ENCODE measurements at places on chromosomes 4 and X.

- no peaks in the 10 kb centered on the region for H3K27me3 ChIP-seq
- no peak overlapping the region for H3K4me3 ChIP-seq
Measured at GRCh38 chr4:71635139-71635748, 148.6 kb downstream of the GC start.

DNA sequence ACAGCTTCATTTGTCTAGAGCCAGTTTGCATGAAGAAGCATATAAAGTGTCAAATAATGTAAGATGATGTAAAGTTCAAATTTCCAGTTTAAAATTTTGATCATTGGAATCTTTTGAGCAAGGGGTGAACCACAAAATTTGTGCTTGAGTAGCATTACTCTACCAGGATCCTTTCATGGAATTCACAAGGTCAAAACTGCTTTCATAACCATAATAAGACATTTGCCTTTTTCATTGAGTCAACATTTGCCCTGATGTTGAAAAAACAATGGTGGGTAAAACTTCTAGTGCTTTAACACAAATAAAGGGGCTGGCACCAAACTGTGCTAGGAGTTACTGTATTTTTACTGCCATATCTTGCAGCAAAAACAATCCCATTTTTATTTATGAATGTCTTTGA lies 142.2 kb downstream of the GLRA3 start:
- no peak overlapping the region for H3K27ac ChIP-seq
- no peaks in the 10 kb centered on the region for H3K4me1 ChIP-seq
- no peak overlapping the region for H3K4me3 ChIP-seq
- no peak for DNase-seq

GRCh38 chrX:49071877-49072711 lies 1.7 kb downstream of the PRAF2 start:
- DNase-seq = peak; percentile 56
- H3K27me3 ChIP-seq = no peaks in the 10 kb centered on the region
- H3K36me3 ChIP-seq = peaks cover under 1% of the 10 kb centered on the region

GRCh38 chr4:102569200-102569599 lies 68.0 kb downstream of the NFKB1 start:
- no peak for DNase-seq
- no peaks in the 10 kb centered on the region for H3K36me3 ChIP-seq
- no peaks in the 10 kb centered on the region for H3K27me3 ChIP-seq
- peak overlapping the region; percentile 10 for H3K27ac ChIP-seq

DNA sequence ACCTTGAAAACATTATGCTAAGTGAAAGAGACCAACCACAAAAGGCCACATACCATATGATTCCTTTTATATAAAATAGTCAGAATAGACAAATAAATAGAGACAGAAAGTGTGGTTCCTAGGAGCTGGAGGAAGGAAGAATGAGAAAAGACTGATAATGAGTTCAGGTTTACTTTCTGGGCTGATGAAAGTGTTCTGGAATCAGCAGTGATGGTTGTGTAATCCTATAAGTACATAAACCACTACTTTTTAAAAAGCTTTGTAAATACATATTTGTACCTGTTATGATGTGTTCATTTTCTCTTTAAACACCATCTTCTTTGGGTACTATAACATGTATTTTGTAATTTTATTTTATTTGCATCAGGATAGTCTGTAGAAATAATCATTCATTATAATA lies 20.6 kb downstream of the PIR start:
- no peak overlapping the region for H3K27ac ChIP-seq
- no peaks in the 10 kb centered on the region for H3K4me1 ChIP-seq
- no peak overlapping the region for H3K4me3 ChIP-seq
- H3K36me3 ChIP-seq = no peaks in the 10 kb centered on the region

- H3K27me3 ChIP-seq = no peaks in the 10 kb centered on the region
- H3K4me1 ChIP-seq = no peaks in the 10 kb centered on the region
- DNase-seq = no peak
Measured at GRCh38 chrX:17662391-17662790, 74.9 kb upstream of the SCML1 start.

GRCh38 chr4:3040452-3041191 lies 33.7 kb downstream of the HTT-AS start:
- H3K4me1 ChIP-seq = peaks cover 21% of the 10 kb centered on the region
- H3K36me3 ChIP-seq = no peaks in the 10 kb centered on the region
- no peak overlapping the region for H3K4me3 ChIP-seq
- no peaks in the 10 kb centered on the region for H3K27me3 ChIP-seq
- no peak overlapping the region for H3K27ac ChIP-seq
- DNase-seq = no peak

- no peak overlapping the region for H3K27ac ChIP-seq
- DNase-seq = no peak
- H3K4me3 ChIP-seq = no peak overlapping the region
Measured at GRCh38 chrX:115400960-115401359, 111.4 kb downstream of the LUZP4 start.

GRCh38 chrX:34576864-34577263 lies 80.2 kb downstream of the TMEM47 start:
- H3K4me1 ChIP-seq = no peaks in the 10 kb centered on the region
- no peaks in the 10 kb centered on the region for H3K36me3 ChIP-seq
- no peaks in the 10 kb centered on the region for H3K27me3 ChIP-seq
- H3K27ac ChIP-seq = no peak overlapping the region

DNA sequence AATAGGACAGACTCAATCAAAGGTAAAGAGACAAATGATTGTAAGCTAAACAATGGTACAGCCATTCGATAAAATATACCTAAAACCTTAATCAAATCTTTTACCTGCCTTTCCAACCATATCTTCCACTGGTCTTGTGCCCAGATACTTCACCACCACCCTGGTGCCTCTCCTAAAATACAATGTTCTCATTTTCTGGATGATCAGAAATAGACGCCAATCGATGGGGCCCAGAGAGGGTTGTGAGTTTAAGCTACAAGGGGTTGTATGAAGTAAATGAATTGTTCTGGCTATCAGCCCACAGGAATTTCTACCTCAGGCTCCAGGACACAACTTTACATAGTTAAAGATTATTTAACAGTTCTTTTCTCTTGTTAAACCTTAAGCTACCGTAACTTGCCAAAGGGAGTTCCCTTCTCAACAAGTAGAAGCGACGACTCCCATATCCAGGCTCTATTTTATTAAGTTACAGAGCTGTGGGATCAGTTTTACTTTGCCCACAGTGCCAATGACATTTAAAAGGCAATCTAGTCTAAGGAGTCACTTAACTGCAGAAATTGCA lies 99.1 kb downstream of the CHRNA9 start:
- H3K4me1 ChIP-seq = peaks cover 16% of the 10 kb centered on the region
- no peak for DNase-seq
- H3K4me3 ChIP-seq = no peak overlapping the region

GRCh38 chr4:165855191-165855590 lies 17.8 kb upstream of the TLL1 start:
- H3K36me3 ChIP-seq = no peaks in the 10 kb centered on the region
- H3K27me3 ChIP-seq = no peaks in the 10 kb centered on the region
- DNase-seq = no peak
- no peaks in the 10 kb centered on the region for H3K4me1 ChIP-seq
- H3K4me3 ChIP-seq = no peak overlapping the region
- H3K27ac ChIP-seq = no peak overlapping the region

GRCh38 chr4:159481936-159482335 lies 379.1 kb downstream of the RAPGEF2 start:
- H3K4me3 ChIP-seq = no peak overlapping the region
- no peaks in the 10 kb centered on the region for H3K36me3 ChIP-seq
- DNase-seq = no peak
- no peaks in the 10 kb centered on the region for H3K27me3 ChIP-seq

DNA sequence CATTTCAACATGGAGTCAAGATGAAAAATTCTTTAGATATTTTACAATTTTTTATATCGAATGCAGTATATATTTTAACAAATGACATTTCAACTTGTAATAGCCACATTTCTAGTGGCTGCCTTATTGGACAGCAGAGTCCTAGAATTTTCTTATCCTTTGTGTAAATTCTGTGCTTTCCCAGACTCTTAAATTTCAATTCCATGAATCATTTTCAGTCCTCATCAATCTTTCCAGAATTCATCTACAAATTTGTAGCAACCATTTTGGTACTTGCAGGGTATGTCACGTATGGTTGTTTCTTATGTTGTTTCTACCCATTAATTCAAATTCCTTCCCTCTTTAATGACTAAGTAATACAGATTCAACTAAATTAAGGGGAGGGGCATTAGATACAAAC lies 2.7 kb downstream of the PAICS start:
- no peaks in the 10 kb centered on the region for H3K36me3 ChIP-seq
- H3K4me1 ChIP-seq = peaks cover 21% of the 10 kb centered on the region
- no peak overlapping the region for H3K27ac ChIP-seq
- DNase-seq = no peak
- H3K4me3 ChIP-seq = no peak overlapping the region
- H3K27me3 ChIP-seq = no peaks in the 10 kb centered on the region

DNA sequence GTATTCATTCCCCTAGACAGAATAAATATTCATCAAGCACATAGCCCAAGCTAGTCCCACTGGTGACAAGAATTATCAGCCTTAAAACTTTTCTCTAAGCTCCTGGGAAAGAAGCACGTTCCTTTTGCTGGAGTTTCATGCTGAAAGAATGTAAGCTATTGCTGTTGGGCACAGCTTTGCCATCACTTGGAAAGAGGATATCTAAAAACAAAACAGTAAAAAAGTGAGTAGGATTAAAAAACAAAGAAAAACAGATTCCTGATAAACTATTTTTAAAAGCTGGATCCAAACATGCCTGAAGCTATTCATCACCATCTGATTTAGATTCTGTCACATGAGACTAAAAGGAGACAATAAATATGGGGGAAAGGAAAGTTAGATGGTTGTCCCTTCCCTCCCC lies 176.8 kb downstream of the SCFD2 start:
- H3K4me1 ChIP-seq = peaks cover 12% of the 10 kb centered on the region
- H3K27ac ChIP-seq = no peak overlapping the region
- H3K4me3 ChIP-seq = no peak overlapping the region
- no peaks in the 10 kb centered on the region for H3K27me3 ChIP-seq

GRCh38 chr4:119008761-119009160 lies 120.1 kb downstream of the SYNPO2 start:
- no peaks in the 10 kb centered on the region for H3K36me3 ChIP-seq
- no peak for DNase-seq
- H3K4me3 ChIP-seq = no peak overlapping the region
- no peak overlapping the region for H3K27ac ChIP-seq
- H3K27me3 ChIP-seq = no peaks in the 10 kb centered on the region

DNA sequence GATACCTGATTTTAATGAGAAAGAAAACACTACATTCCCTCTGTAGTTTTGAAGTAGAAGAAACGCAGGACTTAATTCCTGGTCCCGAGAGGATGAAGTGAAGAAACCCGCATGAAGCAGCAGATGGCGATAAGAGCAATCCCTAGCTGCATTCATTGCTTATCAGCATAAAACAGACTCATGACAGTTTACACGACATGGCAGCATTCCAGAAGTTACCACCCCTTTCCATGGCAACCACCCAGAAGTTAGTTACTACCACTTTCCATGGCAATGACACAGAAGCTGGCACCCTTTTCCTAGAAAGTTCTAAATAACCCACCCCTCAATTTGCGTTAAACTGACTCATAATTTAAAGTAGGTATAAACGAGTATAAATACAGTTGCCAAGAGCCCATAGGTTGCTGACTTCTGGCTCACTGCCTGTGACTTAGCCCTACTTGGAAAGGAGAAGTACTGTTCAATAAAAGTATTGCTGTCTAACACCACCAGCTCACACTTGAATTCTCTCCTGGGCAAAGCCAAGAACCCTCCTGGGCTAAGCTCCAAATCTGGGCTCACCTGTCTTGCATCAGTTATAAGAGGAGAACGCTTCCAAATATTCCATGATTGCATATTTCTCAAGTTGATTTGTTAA lies 5.5 kb upstream of the XAGE2 start:
- H3K27ac ChIP-seq = no peak overlapping the region
- no peaks in the 10 kb centered on the region for H3K36me3 ChIP-seq
- no peak for DNase-seq
- no peaks in the 10 kb centered on the region for H3K27me3 ChIP-seq
- no peaks in the 10 kb centered on the region for H3K4me1 ChIP-seq

DNA sequence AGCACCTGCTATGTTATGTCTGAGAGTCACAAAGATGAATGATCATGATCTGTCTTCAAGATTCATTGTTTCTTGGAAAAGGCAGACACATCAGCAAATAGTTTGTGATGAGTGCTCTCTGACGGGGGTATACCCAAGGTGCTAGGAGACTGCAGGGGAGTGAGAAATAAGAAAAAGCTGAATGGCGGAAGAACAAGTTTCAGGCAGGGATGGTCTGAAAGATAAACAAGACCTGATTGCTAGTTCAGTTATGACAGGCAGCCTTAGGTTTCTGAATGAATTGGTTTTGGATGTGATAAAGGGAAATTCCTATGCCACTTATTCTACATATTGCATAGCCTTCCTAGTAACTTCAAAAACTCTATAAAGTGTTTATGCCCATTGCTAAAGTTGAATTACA lies 327.0 kb upstream of the DKK2 start:
- no peak for DNase-seq
- H3K27me3 ChIP-seq = no peaks in the 10 kb centered on the region
- H3K36me3 ChIP-seq = no peaks in the 10 kb centered on the region
- H3K4me1 ChIP-seq = no peaks in the 10 kb centered on the region
- no peak overlapping the region for H3K4me3 ChIP-seq

GRCh38 chrX:22526339-22526738 lies 253.6 kb downstream of the CBLL2 start:
- H3K36me3 ChIP-seq = no peaks in the 10 kb centered on the region
- H3K27ac ChIP-seq = no peak overlapping the region
- H3K4me3 ChIP-seq = no peak overlapping the region
- no peak for DNase-seq
- H3K27me3 ChIP-seq = no peaks in the 10 kb centered on the region

- no peak overlapping the region for H3K27ac ChIP-seq
- H3K4me3 ChIP-seq = no peak overlapping the region
- DNase-seq = no peak
Measured at GRCh38 chrX:45806410-45807121, 605.9 kb upstream of the DIPK2B start.

DNA sequence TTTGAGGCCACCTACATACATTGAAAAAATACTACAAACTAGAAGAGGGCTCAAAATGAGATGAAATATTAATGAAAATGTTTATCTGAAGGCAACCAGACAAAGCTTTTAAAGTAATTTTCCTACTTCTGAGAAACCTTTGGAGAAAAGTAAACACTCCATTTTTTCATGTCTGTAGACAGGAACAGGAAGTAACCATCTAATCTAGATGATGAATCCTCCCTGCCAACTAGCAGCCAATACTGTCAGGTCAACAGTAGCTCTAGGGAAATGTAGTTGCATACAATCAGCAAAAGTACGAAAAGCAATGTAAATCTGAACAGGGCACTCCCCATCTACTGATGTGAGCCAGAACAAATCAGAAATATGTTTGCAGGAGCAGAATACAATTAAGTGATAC lies 49.0 kb downstream of the AMMECR1 start:
- H3K36me3 ChIP-seq = no peaks in the 10 kb centered on the region
- no peak overlapping the region for H3K4me3 ChIP-seq
- no peak for DNase-seq
- H3K27me3 ChIP-seq = no peaks in the 10 kb centered on the region

DNA sequence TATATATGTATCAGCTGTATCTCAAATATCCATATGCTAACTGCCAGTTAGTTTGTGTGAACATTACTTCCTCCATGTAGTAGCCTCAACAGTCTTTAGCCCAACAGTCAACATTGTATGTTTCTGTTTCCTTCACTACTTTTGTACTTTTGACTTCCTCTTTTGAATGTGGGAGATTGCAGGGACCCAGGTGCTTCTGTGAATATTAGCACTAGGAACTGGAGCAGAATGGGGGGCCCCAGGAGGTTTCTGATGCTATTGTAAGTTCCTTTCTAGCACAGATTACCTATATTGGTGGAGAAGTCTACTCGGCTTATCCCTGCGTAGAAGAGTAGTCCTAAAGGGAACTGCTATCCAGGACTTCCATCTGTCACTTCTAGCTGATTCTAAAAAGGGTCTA lies 2.3 kb downstream of the PLAC8 start:
- no peak overlapping the region for H3K4me3 ChIP-seq
- no peaks in the 10 kb centered on the region for H3K36me3 ChIP-seq
- H3K4me1 ChIP-seq = peaks cover 13% of the 10 kb centered on the region
- H3K27ac ChIP-seq = no peak overlapping the region
- DNase-seq = no peak
- H3K27me3 ChIP-seq = no peaks in the 10 kb centered on the region

Data from body of pancreas (tissue), 4 donors.